ENCODE measurements at places on chromosomes 5 and 9.
A peak's percentile ranks its signal among the peaks of the same experiment; 100 is the strongest.

GRCh38 chr9:95807326-95807947 lies 68.1 kb upstream of the ERCC6L2 start:
- DNase-seq: no peak

- no peak for DNase-seq
Observed at GRCh38 chr9:101434998-101435397, 576 bp downstream of the ALDOB start.

- DNase-seq: no peak
Observed at GRCh38 chr5:58849921-58850667, 267.2 kb downstream of the RAB3C start.

- DNase-seq: no peak
Observed at GRCh38 chr5:132470010-132470392, 20.6 kb downstream of the IRF1 start.

DNA sequence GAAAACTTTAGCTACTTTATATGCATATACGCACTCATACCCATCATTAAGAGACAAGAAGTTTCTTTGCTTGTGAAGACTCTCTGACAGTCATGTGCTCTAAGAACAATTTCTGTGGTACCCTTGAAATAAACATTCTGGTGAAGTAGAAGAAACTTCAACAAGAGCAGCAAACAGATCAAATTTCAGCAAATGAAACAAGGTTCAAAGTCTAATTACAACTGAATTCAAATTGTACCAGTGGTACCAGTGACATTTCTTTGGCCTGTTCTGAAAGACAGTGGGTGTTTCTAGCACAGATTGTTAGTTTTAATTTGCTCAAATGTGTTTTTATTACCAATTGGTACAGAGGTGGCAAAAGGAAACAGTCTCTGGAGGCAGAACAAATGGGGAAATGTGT lies 391.0 kb downstream of the CHSY3 start:
- no peak for DNase-seq

DNA sequence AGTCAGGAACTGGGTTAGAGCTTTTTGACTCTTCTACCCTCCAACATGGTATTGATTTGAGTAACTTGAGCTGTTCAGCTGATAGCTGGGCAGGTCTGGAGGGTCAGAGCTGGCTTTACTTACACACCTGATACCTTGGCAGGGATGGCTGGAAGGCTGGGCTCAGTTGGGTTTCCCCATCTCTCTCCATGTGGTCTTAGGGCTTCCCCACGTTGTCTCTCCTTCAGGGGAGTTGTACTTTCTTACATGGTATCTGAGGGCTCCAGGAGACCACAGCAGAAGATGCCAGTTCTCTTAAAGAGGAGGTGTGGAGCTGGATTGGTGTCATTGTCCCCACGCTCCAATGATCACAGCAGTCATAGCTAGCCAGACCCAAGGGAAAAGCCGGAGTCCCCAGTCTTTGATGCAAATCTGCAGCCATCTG lies 25.6 kb downstream of the ISOC1 start:
- no peak for DNase-seq

DNA sequence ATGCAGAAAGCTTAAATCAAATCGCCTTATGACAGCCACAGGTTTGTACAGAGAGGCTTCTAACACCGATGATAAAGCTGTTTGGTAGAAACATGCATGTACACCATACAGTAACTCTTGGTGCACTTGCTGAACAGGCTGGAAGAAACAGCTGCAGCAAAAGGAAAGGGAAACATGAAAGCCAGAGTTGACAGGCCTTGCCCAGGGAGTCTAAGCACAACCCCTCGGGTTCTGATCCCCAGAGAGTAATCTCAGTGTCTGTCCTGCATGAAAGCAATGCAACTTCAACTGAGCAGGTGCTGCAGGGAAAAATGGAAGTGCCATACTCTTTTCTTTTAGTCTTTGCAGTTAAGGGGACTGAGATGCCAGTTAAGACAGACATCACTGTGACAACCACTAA lies 419.9 kb downstream of the BNC2 start:
- no peak for DNase-seq

- DNase-seq: no peak
Observed at GRCh38 chr5:39120052-39120420, 45.8 kb upstream of the RICTOR start.

- DNase-seq: peak; percentile 54
Observed at GRCh38 chr5:87340716-87341115, 72.0 kb downstream of the CCNH start.

DNA sequence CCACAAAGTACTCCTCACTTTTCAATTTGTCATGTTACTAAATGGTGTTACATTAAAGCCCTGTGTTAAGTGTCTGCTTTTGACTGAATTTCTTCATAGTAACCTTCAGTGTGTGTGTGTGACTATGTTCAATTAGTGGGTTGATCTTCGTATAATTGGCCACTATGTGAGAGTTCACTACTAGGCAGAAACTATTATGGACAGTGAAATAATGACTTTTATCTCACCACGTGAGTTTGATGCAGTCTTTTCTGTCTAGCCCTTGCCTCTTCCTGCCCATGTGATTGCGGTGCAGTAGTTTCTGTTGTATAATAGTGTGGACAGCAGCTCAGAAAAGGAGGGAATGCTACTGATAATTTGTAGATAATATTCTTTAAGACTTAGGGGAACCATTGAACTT lies 1.8 kb upstream of the MAML1 start:
- no peak for DNase-seq

DNA sequence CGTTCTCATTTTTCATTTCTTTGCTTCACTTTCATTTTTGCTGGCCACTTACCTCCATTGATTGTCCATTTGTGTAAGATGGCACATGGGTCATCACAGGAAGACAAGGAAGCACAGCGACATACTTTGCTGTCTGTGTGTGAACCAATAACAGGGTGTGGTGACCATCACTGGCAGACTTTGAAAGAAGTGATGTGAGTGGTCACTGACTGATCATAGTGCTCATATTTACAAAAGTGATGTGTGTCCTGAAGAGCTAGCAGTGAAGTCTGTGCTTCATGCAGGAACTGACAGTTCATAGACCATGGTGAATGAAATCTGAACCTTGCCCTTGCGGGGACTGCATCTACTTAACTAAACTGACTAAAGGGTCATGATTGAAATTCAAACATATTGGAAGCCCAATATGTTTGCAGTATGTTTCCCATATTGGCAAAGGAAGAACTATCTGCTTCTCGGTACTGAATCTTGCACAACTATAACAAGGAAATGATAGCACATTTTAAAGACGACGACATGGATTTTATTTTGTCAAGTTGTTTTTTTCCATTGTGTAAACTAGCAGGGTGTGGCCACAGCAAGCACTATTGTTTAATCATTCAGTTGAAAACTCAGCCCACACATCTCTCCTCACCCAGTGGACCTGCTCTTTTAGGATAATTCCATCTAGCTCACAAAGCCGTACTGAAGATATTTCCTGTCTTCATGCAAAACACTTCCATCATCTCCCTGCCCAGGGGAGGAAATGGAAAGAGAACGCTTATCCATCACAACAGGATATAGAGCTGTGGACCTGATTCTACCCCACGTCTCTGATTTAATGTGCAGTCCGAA lies 232.0 kb upstream of the ANKRD55 start:
- DNase-seq: no peak

All from central memory CD4-positive, alpha-beta T cell (primary cell).